ENCODE measurements at places on chromosomes 2 and 18.

GRCh38 chr18:38572554-38573111 lies 1007.0 kb upstream of the CELF4 start:
- DNase-seq = no peak

DNA sequence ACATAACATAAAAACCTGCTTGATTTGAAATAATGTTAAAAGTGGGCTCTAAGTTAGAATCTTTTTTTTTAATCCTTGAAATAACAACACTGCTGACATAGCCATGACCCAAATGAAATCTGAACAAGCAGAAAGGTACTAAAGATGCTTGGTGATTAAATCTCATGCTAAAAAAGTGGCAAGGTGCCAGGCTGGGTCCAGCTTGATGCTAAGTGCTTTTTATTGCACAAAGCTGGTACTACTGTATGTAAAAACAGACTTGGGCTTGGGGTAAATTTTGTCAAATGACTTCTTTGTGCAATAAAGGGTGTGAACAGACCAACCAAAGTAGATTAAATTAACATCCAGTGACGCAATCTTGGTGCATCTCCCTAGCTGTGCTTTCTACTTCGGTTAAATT lies 13.4 kb downstream of the BCL11A start:
- DNase-seq = no peak

GRCh38 chr18:22683786-22684185 lies 249.3 kb upstream of the RBBP8 start:
- DNase-seq = no peak

GRCh38 chr2:173149491-173149890 lies 73.8 kb downstream of the MAP3K20 start:
- DNase-seq = no peak

- no peak for DNase-seq
These were observed 112.1 kb upstream of the PIK3C3 start for GRCh38 chr18:41842886-41843285.

GRCh38 chr2:37449761-37450296 lies 105.4 kb downstream of the QPCT start:
- DNase-seq = no peak

GRCh38 chr18:8944871-8945245 lies 157.6 kb upstream of the NDUFV2 start:
- DNase-seq = no peak

DNA sequence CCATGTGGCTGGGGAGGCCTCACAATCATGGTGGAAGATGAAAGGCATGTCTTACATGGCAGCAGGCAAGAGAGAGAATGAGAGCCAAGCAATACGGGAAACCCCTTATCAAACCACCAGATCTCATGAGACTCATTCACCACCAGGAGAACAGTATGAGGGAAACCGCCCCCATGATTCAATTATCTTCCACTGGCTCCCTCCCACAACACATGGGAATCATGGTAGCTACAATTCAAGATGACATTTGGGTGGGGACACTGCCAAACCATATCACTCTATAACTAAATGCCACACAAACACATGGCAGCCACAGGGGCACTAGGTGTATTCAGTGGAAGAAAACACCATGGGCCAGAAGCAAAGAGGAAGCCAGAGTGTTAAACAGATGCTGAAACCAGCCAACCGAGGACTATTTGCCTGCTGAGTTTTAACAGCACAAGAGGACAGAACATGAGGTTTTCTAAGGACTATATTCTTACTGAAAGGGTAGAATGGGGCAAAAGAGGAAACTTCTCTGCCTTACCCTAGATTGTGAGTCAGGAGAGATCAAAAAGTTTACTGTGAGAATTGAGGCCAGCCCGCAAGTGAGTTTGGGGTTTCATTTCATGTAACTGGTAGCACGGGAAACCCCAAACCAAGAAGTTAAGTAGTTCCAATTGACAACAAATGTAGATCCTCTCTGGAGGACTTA lies 49.2 kb downstream of the SIGLEC15 start:
- peak; percentile 22 for DNase-seq

DNA sequence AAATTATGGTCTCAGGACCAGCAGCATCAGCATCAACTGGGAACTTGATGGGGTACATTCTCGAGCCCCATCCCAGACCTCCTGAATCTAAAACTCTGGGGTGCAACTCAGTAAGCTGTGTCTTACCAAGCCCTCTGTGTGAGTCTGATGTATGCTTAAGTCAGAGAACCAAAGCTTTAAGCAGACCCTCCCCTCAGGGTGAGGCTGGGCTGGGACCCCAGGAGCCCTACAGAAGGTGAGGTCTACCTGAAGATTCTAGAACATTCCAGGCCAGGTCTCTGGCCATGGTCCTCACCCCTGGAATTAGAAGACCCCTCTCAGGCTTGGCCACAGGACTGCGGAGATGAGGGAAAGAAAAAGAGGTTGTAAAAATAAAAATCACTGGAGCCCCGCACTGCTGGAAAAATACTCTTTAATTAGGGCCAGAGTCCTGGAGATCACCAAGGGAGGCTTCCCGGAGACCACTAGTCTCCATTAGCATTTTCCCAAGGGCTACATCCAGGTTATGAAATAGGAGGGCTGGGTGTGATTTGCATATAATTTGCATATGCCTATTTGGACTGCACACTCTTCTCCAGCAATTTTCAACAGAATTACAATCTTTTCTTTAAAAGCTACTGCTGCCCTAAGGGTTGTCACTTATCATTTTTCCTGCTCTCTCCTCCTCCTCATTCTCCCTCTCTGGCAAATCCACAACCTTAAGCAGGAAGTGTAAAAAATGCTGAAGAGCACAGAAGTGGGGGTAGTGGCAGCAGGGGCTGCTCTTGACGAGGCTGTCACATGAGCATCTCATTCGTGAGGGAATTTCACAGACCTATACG lies 100.2 kb downstream of the ZBTB7C start:
- no peak for DNase-seq

GRCh38 chr18:62741584-62741983 lies 26.2 kb downstream of the PHLPP1 start:
- DNase-seq = no peak

GRCh38 chr2:39379643-39380524 lies 57.2 kb downstream of the MAP4K3 start:
- no peak for DNase-seq

DNA sequence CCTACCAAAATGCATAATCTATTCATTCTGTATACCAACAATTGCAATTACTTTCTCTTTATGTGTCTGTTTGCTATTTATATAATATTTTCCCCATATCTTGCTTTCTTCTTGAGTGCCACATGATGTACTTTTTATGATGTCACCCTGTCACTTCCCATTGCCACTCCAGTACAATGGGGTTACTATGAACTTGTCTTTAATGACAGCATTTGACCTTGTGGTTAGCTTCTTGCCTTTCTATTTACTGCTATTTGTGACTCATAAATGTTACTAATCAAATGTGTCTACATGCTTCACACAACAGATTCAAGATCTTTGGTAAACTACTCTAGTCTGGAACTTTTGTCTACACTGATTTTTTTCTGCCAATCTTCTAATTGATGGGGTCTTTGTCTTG lies 486.3 kb downstream of the NR4A2 start:
- DNase-seq = no peak

DNA sequence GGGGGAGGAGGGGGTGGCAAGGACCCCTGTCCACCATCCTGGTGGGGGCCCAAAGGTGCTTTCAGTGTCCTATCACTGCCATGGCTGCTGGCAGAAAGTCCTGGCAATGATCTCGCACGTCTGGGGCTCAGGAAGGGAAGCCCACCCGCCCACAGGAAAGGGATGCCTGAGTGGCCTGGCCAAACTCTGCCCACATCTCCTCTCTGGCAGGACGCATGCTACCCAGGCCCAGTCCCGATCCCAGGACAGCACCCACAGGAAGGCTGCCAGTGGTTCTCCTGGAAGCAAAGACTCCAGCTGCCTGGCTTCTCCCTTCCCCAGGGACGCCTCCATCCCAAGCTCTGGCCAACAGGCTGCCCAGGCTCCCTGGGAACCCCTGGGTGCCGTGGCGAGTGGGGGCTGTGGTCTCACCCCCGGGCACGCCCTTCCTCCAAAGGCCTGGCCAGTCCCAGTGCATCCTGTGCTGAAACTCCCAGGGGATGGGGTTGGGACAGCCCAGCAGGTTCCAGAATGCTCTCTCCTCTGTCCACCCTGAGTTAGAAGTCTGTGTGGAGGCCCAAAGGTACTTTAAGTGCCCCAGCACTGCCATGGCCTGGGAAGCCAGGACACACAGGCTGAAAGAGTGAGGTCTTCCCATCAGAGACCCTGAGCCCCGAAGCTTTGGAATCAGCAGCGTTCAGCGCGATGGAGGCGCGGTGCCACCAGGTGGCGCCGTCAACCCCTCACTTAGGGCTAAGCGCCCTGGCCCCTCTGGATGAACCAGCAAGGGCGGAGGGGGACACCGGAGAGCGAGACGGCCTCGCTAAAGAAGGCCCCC lies 29.8 kb upstream of the TAF1B start:
- peak; percentile 57 for DNase-seq

DNA sequence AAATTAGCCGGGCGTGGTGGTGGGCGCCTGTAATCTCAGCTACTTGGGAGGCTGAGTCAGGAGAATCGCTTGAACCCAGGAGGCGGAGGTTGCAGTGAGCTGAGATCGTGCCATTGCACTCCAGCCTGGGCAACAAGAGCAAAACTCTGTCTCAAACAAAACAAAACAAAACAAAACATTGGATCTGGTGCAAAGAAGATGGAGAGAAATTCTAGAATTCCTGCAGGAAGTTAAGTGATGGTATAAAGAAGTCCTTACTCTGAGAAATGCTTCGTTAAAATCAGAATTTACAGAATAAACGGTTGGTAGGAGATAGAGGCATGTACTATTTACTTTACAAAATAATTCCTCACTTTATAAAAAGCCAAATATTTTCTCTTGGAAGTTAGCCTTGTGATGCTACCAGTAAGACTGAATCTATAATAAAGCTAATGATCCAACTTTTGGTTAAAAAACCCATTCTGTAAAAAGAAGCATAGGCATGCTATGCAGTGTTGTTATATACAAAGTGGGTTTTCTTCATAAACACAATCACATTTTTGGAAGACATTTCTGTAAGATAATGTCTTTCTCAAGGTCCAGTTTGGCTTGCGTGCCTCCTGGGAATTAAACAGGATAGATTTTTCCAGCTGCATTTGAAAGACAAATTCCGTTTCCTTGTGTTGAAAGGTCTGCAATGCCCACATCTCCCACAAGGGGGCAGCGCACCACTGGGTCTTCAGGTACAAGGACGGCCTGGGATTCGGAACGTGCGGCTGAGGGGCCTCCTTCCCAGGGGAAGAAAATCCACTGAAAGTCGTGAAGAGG lies 35.6 kb upstream of the PNO1 start:
- peak; percentile 73 for DNase-seq

DNA sequence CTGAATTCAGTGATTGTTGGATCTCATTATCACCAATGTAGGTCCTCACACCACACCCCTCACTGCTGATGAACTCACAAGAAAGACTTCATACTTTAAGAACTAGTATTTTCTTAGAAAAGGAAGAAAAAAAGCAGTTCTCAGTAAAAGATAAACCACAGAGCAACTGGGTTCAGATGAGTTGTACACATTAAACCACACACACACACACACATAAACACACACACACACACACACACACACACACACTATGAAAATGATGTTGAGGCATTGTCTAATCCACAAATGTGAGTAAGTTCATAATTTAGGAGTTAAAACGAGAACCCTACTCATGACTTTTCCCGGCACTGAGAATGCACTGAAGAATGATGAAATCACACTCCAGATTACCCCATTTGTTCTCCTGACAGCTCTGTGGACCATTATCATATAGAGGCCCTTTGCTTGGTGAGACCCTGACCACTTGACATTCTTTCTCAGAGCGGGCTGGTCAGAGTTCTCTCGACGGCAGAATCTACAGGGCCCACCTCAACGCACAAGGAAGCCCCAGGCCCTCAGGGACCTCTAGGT lies 106.2 kb downstream of the BCL2 start:
- no peak for DNase-seq

DNA sequence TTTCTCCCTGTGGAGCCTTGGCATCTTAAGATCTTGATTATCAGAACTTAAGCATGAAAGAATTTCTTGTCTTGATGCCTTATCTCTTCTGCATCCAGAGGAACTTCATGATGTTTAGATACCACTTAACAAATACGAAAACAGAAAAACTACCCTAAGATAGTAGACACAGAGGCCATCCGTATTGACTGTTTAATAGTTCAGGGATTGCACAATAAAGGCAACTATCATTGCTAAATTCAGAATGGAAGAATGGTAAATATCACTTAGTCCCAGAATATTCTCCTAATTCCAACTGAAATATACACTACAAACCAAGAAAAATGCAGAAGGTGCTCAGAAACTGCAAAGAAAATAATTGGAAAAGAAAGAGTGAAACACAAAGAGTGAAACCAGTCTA lies 214.6 kb upstream of the VWC2L start:
- DNase-seq = no peak

DNA sequence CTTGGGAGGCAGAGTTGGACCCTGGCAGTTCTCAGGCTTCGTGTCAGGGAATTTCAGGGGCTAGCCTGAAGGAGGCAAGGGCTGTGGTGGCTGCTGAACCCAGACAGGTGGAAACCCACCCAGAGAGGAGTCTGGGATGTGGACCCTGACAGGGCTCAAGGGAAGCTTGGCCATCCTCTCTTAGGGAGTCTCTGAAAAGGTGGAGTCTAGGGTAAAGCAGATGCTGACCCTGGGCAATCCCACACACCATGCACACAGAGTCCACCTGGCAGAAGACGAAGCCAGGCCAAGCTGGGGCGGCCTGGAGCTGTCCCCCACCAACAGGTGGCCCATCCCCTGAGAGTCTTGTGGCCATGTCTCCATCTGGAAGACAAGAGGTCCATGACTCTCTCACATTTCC lies 41.2 kb upstream of the TEX51 start:
- no peak for DNase-seq

DNA sequence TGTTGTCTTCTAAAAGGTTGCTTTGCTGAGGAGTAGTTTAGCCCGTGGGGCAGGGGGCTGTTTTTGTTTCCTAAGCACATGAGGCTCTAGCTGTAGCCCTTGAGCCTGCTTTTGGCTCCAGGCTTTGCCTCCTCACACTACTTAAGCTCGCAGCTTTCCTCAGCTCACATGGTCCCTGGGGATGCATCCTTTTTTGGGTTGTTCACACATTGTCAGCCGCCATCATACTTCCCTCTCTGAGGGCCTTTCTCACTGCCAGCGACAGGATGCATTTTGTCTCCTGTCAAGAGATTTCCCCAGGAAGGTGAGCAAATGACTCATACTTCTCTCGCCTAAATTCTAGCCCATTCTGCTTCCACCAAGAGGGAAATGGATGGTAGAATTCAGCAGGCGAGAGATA lies 279.5 kb upstream of the PKDCC start:
- no peak for DNase-seq

- no peak for DNase-seq
These were observed 75.0 kb downstream of the CERS6 start for GRCh38 chr2:168530982-168531622.

DNA sequence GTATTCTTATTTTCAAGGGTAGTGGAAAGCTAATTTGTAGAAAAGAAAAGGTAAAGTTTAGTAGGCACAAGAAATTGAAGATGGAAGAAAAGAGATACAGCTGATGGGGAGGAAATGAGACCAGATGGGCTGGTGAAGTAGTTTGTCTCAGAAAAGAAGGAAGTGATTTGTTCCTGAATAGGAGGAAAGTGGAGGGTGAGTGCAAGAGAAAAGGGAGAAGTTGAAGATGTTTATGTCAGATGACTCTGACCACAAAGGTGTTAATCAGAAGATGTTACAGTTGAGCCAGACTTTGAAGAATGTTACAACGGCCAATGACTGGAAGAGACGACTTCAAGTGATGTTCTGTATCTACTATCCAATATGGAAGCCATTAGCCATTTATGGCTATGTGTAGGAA lies 21.2 kb downstream of the ZSCAN30 start:
- DNase-seq = no peak

Data from activated CD4-positive, CD25-positive, alpha-beta regulatory T cell (primary cell).